ENCODE measurements at places on chromosomes 11 and 22.

GRCh38 chr22:32534252-32535235 is 59.9 kb downstream of the FBXO7 start:
- DNase-seq, result no peak

GRCh38 chr11:120334894-120335462 is 1.2 kb upstream of the ARHGEF12 start:
- peak; percentile 16 for DNase-seq

- no peak for DNase-seq
Observed at GRCh38 chr11:88849368-88849767, 216.4 kb downstream of the GRM5 start.

DNA sequence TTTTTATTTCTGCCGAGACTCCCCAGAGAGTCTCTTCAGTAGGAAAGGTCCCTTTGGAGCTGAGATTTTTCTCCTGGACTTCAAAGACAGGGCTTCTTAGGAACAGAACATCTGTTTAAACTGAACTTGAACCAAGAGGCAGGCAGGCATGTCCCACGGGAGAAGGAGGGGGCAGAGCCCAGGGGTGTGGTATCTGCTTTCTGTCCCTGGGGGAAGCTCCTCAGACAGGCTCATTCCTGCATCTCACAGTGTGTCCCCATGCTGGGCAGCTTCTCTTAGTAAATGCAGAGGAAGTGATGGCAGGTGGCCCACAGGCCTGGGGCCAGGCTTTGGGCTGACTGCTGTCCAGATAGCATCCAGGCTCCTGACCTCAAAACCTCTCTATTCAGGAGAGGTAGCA is 47.3 kb downstream of the TSPAN18 start:
- no peak for DNase-seq

DNA sequence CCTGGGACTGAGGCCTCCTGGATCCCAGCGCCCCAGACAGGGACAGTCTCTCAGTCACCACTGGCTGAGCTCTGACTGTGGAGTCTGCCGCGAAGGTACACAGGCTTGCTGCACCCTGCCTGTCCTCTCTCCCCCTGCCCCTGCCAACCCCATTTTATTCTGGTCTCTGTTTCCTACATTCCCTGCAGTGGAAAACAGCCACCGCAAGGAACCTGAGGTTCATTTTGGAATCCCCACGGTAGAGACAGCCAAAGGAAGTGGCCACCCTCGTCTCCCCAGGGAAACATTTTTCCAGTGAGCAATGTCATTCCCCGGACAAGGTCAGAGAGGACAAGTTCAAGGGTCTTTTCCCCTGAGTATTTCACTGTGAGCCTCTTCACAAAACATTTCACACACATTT is 56.6 kb downstream of the FBXO7 start:
- no peak for DNase-seq

Measured in effector memory CD4-positive, alpha-beta T cell (primary cell).